NCI-H2171 (cell line): ENCODE measurements at places on chromosomes 3 and 15.

DNA sequence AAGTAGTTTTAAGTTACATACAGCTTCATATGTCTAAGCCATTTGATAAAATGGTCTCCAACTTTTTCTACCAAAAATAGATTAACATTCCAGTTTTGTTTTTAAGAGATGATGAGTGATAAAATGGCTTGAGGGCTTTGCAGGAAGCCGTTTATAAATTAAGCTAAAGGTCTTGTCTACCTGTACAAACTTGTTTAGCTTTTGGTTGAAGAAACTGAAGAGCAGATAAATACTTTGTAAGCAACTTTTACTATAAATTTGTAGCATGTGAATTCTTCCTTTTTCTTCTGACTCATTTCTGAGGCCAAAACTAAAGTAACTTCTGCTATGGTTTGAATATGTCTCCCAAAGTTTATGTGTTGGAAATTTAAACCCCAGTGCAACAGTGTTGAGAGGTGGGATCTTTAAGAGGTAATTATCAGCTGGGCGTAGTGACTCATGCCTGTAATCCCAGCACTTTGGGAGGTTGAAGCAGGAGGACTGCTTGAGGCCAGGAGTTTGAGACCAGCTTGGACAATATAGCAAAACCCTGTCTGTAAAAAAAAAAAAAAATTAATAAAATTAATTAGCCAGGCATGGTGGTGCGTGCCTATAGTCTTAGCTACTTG lies 8.2 kb upstream of the NEDD4 start:
- DNase-seq = no peak

GRCh38 chr3:59482684-59483083 lies 432.9 kb upstream of the CFAP20DC start:
- DNase-seq = no peak

DNA sequence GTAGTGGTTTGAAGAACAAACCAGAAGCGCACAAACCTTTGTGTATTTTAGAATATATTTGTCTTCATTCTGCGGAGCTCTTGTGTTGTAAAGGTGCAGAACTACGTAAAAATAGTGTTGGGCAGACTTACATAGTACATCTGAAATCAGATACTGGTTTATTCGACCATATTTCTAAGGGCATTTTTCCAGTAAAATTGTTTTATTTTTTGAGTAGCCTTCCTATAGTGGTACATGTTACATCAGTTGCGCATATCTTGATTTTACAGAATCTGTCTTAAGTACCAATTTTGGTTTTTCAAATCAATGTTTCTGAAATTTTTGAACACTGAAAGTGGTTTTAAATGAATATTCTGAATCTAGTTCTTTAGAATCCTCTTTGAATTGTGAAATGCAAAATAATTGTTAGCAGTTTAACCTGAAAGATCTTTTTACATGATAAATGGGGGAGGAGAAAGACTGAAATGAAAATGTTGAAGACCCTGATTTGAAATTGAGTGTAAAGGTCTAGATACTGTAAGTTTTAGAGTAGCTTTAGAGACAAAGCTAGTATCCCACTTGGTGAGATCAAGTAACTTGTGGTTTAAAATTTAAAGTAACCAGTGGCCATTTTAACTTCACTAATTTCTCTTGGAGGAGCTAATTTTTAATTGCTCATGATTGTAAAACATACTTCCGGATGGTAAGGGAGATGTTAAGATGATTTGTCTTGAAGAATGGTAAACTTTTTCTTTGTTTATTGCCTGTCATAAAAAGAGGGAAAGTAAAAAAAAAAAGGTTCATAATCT lies 15.5 kb upstream of the CHD2 start:
- no peak for DNase-seq

- no peak for DNase-seq
Measured at GRCh38 chr15:51771773-51772172, 20.4 kb downstream of the TMOD2 start.

- DNase-seq = no peak
Measured at GRCh38 chr15:82845686-82846085, 36.3 kb downstream of the WHAMM start.

- no peak for DNase-seq
Measured at GRCh38 chr3:134901461-134901860, 106.4 kb downstream of the EPHB1 start.

DNA sequence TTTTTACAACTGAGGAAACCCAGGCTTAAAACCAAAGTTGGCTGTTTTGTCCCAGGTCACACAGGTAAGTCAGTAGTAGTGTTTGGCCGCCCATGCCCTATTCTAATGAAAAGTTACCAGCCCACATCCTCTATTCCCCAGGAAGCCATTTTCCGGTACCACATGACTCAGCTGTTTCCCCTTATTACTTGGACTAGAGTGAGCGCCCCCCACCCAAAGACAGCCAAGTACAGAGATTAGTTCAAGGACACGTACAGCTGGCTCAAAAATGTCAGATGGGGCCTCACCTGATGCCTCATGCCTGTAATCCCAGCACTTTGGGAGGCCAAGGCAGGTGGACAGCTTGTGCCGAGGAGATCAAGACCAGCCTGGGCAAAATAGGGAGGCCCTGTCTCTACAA lies 8.5 kb upstream of the KLHL6 start:
- DNase-seq = no peak

- no peak for DNase-seq
Measured at GRCh38 chr3:71127052-71127831, 456.3 kb downstream of the FOXP1 start.
